ENCODE measurements at places on chromosomes 3 and 15.

DNA sequence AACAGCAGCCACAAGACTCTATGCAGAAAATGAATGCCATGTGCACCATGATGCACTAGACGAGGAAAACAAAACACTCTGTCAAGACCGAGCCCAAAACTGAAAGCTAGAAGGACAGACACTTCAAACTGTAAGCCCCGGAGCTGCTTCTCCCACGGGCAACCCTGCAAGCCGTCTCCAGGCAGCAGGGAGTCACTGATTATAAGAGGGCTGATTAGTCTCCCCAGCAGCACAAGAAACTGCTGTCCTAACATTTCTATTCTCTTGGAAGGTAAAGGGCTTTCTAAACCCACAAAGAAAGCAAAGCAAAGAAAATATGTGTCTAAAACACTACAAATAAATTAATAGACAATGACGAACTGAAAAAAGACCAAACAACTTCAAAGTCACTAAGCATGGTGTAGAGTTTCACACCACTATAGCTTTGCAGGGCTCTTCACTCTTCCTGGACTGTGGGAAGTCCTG, 15.5 kb downstream of the TBC1D2B start:
- DNase-seq = peak; percentile 60

DNA sequence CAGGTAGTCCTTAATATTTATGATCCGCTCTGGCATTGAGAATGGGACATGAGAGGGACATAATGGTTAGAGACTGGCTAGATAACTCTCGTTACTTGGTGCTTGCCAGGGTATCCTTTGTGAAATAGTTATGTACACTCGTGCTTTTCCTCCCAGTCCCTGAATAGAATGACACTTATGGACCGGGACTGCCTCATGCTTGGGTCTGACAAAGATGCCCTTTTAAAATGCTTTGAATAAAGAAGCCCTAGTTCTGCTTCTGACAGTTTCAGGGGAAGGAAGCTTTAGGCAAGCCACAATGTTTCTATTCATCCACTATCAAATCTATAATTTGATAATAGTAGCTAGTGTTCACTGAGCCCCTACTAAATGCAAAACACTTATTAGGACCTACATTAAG, 29.4 kb downstream of the POLR2M start:
- no peak for DNase-seq

- DNase-seq = no peak
Observed at GRCh38 chr3:111070772-111071256, 802 bp upstream of the NECTIN3 start.

- peak; percentile 20 for DNase-seq
Observed at GRCh38 chr15:101404245-101404644, 85.3 kb downstream of the PCSK6 start.

DNA sequence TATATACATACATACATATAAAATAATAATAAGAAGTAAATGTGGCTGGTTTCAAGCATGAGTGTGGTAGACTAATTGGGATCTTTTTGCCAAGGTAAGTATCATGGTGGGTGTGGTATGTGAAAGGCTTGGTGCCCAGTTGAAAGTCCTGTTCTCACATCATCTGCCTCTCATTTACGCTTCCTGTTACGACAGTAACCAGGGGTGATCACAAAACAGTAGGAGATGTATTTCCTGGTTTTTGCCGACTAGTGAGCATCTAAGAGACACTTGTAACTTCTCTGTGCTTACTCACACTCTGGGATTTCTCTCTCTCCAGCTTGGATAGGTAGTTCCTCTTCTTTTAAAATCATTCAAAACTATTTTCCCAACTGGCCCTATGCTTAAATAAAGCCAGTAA, 1028.3 kb upstream of the NR2F2 start:
- DNase-seq = no peak

- DNase-seq = no peak
Observed at GRCh38 chr3:178381971-178382448, 154.2 kb upstream of the KCNMB2 start.

GRCh38 chr3:31974471-31974870, 6.6 kb downstream of the OSBPL10 start:
- DNase-seq = no peak

DNA sequence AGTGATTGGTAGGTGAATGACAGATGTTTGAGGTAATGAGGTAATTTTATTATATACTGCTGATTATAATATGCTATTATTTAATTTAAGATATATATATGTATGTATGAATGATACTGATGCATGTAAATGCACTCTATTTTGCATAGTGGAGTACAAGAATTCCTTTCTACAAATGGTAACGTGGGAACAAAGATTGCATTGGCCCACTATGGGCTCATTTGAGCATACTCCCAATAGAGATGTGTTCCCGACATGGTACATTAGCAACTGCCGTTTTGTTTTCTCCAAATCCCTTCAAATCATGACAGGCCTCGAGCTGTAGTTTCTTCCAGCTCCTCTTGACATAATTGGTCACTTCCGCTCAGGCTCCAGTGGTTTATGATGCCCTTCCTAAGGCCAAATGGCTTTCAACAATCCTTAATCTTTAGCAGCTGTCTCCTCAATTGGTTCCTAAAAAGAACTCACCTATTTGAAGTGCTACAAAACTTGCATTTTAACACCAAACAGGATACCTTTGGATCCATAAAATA, 266.1 kb downstream of the ADAMTSL3 start:
- no peak for DNase-seq

GRCh38 chr3:10515396-10515795, 10.0 kb upstream of the ATP2B2 start:
- DNase-seq = no peak
